ENCODE measurements at places on chromosomes 12 and 14.

DNA sequence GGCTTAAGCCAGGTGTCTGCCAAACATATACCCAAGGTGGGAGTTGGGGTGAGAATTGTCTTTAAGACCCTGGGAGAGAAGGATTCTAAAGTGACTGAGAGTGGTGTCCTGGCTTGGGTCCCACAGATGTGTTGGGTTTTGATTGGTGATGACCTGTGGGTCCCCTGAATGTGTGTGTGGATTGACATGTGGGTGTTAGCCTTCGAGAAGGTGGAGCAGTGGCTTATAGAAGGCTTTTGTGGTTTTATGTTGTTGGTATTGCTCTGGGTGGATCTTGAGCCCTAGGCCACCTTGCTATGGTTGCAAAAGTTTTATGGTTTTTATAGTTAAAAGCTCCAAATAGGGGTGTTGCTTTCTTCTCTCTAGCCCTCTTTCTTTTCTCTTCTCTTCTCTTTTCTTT, 29.7 kb downstream of the PLEKHG3 start:
- DNase-seq, result no peak

DNA sequence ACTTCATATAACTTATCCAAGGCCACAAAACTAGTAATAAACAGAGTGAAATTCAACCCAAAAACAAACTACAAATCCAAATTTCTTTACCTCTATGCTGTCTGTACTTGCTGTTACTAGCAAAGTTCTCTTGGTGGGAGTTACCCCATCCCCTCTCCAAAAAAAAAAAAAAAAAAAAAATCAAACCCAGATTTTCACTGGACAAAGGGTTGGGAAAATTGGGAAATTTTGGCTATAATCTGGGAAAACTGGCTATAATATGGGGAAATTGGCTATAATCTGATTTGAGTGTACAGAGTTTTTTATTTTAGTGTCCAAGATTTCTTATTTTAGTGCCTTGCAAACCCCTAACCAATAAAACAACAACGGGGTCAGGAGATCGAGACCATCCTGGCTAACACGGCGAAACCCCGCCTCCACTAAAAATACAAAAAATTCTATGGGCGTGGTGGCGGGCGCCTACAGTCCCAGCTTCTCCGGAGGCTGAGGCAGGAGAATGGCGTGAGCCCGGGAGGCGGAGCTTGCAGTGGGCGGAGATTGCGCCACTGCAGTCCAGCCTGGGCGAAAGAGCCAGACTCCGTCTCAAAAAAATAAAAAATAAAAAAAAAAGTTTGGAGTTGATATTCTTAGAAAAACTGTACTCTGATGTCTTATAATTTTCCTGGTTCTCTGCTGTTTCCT, 148.4 kb downstream of the CHST11 start:
- DNase-seq, result no peak

DNA sequence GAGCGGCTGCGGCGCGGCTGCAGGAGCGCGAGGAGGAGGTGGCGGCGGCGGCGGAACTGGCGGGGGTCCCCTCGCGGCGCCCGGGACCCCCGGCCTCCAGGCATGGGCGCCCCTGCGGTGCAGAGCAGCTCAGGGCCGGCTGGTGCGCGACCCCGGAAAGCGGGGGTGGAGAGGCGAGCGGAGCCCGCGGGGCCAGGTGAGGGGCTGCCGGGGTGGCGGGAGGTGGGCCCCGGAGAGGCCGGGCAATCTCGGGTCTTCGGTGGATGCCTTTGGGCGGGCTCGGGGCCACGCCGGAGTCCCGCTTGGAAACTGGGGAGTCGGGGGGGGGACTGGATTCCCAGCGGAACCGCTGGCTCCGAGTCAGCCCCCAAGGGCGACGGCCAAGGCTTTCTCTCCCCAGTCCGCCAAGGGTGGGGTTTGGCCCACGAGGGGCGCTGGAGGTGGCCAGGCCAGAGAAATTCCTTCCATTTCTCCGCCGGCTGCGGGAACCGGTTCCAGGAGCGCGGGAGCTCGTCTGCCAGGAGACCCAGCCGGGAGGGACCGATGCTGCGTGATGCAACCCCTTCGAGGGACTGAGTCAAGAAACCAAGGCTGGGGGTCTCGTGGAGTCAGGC, 13.9 kb upstream of the NR4A1 start:
- DNase-seq, result no peak

GRCh38 chr12:58894040-58894439, 26.3 kb downstream of the LRIG3 start:
- DNase-seq, result no peak

DNA sequence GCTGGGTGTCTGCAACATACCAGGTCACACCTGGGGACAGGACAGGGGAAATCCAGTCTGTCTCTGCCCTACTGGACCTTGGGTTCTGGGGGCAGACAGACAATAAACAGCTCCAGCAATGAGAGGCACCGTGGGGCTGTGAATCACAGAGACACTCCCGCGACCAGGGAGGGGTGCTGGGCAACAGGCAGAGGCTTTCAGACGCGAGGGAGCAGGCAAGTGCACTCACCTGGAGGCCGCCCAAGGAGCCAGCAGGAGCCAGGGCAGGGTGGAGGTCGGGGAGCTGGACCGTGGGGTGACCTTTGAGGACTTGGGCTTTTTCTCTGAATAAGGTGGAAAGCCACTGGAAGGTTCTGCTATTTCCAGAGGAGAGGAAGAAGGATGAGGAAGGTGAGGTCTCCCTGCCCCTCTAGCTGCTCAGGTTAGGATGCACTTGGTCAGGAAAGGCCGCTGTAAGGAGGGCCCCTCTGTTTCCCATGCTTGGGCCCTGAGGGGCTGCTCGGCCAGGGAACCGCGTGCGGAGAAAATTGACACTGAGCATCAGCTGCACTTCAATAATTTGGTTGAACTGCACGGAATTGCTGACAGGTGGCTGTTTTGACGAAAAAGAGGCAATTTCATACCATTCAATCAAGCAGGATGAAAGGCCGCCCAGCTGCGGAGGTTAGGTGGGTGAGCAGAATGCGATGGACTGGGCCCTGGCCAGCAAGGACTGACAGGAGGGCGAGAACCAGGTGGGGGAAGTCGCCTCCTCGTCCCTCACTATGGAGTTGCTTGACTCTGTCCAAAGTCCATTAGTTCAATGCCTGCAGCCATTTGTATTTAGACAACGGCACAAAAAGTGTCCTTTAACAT, 42.2 kb downstream of the JAG2 start:
- DNase-seq, result no peak

GRCh38 chr12:51961834-51962233, 10.3 kb downstream of the ACVR1B start:
- no peak for DNase-seq

DNA sequence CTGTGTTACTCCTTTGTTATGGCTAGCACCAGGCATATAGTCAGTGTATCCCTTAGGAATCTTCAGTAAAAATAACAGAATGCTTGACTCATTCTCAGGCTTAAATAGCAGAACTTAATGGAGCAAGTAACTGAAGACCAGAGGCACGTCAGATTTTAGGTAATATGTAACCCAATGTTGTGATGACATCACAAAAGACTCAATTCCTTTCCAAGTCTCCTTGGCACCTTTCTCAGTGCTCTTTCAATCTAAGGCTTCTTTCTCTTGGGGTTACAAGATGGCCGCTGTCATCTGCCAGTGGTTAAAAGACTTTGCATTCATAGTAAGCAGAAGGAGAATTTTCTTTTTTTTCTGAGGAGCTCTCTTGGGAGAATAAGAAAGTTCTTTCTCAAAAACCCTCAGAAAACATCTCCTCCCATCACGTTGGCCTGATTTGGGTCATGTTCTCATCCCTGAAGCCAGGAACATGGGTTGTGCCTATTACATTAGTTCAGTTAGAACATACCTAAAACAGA, 33.4 kb upstream of the DCN start:
- no peak for DNase-seq

- DNase-seq, result no peak
These were observed 3.2 kb upstream of the TAMALIN start for GRCh38 chr12:52003591-52003990.

DNA sequence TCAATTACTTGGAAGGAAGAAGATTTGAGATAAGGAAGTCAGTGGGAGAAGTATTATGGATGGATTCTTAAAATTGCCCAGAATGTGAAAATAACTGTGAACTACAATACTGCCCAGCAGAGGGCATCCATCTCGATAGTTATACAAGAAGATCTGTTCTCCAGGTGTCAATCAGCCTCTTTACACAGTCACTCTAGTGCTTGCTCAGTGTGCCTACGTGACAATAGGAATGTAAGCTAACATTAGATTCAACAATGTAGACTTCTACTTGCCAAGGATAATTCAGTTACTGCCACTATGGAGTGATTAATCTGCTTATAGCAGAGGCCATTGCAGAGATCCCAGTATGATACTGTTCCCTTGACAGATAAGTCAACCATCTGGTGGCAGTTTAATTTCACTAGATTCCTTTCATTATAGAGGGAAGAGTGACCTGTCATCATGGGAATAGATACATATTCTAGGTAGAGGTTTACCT, 10.6 kb upstream of the MAP4K5 start:
- DNase-seq, result no peak

DNA sequence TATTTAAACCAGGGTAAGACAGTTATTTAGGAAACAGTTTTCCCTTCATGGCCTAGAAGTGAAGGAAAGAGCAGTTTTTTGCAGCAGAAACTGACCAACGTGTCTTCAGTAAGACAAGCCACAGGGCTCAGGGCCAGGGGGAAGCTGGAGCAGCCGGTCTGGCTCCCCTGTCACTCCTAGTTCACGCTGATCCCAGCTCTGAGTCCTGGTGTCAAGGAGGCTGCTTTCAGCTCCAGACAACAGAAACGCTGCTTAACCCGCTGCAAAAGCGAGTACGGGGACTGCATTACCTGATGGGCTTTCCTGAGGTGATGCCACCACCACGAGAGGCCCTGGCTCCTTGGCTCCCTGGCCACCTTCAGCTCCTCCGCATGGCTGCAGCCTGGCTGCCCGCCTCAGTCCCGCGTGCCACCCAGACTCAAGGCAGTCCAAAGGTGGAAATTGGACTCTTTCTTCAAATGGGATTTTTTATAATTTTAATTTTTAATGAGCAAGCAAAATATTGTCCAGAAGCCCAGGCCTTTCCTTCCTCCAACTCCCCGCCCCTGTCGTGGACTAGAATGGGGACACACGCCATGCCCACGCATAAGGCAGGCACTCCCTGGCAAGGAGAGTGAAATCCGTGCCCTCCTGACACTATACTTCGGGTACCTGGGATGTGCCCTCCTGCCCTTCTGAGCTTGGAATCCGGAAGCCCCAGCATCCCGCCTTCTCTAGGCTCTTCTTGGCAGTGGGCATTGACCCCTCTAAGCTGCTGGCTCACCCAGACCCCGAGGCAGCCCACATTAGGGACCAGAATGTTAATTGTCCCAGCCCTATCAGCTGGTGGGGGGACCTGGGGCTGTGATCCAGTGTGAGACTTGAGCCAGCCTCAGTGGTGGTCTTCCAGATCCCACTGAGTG, 85.0 kb downstream of the PAPOLA start:
- no peak for DNase-seq

DNA sequence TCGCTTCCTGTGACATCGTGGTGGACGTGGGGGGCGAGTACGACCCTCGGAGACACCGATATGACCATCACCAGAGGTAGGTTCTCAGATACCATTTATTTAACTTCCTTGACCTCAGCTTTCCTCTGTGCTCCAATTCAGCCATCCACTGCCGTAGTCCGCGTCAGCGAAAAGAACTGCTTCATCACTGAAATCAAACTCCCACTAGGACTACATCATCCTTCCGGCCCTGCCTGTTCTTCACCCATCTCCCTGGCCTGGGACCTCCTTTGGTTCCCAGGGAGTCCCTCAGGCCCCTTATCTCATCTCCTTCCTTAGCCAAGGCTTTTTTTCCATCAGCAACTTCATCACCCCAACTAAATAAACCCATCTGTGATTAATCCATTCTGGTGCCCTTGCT, 692 bp downstream of the MYG1 start:
- peak; percentile 8 for DNase-seq

DNA sequence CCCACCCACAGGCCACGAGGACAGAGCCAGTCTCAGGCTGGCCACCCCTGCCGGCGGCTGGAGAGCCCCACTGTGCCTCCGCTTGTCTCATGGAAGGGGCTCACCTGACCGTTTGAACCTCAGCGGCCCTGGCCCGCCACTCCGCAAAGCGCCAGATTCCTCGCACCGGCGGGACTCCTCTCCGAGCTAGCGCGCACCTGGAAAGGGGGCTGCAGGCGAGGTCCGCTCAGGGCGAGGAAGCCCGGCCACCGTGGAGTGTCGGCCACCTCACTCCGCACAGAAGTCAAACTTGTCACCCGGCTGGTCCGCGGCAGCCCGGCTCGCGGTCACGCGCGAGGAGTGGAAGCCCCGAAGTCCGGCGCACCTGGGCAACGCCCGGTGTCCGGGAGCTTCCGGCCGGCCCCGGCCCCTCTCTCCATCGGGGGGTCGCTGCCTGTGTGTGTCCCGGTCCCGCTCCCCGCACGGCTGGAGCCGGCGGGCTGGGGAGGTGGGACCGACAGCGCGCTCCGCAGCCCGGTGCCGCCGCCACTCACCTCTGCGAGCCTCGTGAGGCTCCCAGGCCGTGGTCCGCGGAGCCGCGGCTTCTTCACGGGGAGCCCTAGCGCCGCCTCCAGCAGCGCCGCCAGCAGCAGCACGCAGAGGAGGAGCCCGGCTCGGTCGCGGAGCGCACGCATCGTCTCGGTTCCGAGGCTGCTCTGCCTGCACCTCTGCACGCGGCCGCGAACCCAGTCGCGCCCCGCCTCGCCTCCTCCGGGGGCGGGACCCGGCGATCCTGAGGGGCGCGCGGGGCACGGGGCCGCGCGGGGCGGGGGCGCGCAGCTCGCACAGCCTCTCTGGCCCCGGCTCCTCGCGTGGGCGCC, at the start of gene ISM2:
Gene ISM2 (minus strand): TSS at position 697 of the 860 bp plus-strand sequence. CDS start 23 bp downstream, at position 674.
- DNase-seq, result peak; percentile 49

DNA sequence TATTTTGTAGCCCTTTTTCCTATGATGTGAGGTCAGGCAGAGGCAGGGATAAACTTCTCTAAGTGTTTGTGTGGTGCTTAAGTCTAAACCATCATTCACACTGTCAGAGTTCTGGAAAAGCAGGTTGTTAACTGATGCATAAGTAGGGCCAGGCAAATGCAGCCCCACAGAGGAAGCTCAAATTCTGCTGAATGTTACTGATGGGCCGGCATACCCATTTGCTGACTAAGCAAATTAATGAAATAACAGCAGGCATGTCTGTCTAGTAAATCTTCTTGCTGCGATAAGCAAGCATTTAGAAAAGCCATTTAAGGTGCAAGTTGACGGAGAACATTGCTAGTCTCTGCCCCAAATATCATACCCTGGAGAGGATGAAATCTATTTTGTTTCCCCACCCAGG, 523.2 kb upstream of the CCDC196 start:
- no peak for DNase-seq

DNA sequence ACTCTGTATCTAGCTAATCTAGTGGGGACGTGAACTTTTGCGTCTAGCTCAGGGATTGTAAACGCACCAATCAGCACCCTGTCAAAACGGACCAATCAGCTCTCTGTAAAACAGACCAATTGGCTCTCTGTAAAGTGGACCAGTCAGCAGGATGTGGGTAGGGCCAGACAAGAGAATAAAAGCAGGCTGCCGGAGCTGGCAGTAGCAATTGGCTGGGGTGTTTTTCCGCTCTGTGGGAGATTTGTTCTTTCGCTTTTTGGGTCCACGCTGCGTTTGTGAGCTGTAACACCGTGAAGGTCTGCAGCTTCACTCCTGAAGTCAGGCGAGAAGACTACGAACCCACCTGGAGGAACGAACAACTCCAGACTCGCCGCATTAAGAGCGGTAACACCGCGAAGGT, 76.5 kb downstream of the SPRING1 start:
- no peak for DNase-seq

- DNase-seq, result no peak
These were observed 117.7 kb downstream of the ZFP36L1 start for GRCh38 chr14:68675233-68675577.

- no peak for DNase-seq
These were observed 20.5 kb upstream of the PTPRB start for GRCh38 chr12:70657616-70658286.

GRCh38 chr14:68014771-68015170, 195.2 kb downstream of the RAD51B start:
- no peak for DNase-seq

Data from activated T-cell treated with anti-CD3 and anti-CD28 coated beads for 48 hours (primary cell).